Suprapubic skin (tissue), 4 donors: ENCODE measurements at places on chromosomes 3 and 15. TPM values are rescaled to one million over a fixed set of nuclear protein-coding genes. Genes with fewer than 3 reads are reported as not detected.
A peak's percentile ranks its signal among the peaks of the same experiment; 100 is the strongest.

GRCh38 chr3:194300382-194300758, 50.8 kb downstream of the CPN2 start:
- no peak overlapping the region for H3K4me3 ChIP-seq
- peak overlapping the region; percentile 59 for H3K27ac ChIP-seq
- no peaks in the 10 kb centered on the region for H3K36me3 ChIP-seq
- DNase-seq: peak; percentile 88

GRCh38 chr15:41914411-41914810, 20.6 kb upstream of the SPTBN5 start:
- H3K27me3 ChIP-seq: no peaks in the 10 kb centered on the region
- no peak for DNase-seq
- H3K27ac ChIP-seq: no peak overlapping the region
- peaks cover 29% of the 10 kb centered on the region for H3K36me3 ChIP-seq

GRCh38 chr15:99435113-99435695, 130.6 kb upstream of the MEF2A start:
- no peak for DNase-seq
- peak overlapping the region; percentile 63 for H3K27ac ChIP-seq
- peak overlapping the region; percentile 26 for H3K4me3 ChIP-seq
- H3K36me3 ChIP-seq: no peaks in the 10 kb centered on the region
- H3K27me3 ChIP-seq: no peaks in the 10 kb centered on the region

DNA sequence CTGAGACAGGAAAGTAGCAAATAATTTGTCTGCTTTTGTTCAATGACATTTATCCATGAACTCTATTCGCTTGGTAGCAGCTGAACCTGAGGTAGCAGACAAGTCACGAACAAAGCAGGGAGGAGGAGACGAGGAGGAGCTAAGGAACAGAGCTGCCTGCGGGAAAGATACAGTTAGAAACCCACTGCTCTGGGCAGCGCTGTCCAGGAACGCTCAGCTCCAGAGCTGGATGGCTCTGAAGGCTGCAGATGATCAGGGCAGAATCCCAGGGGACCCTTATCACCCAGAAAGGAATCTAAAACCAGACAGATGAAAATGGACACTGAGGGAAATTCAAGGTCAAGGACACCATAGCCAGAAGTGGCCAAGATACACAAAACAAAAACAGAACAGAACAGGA, 257.8 kb downstream of the CD47 start:
- no peaks in the 10 kb centered on the region for H3K27me3 ChIP-seq
- no peak overlapping the region for H3K27ac ChIP-seq
- no peaks in the 10 kb centered on the region for H3K36me3 ChIP-seq
- no peak for DNase-seq
- H3K4me3 ChIP-seq: no peak overlapping the region

DNA sequence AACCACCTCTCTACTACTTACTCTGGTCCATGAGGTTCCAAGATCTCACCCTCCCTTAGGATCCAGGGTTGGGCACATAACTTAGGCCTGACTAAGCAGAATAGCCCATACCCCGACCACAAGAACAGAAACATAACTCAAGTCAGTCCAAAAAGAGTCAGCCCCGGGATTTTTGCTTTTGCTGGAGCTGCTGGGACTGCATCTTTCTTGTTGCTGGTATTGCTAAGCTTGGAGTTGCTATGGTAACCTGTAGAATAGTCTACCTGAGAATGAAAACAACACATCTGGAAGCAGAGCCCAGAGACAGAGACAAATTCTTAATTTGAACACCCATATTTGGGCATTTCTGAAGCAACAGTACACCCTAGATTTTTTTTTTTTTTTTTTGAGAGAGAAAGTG, 6.5 kb downstream of the RUBCN start:
- H3K27ac ChIP-seq: no peak overlapping the region
- peaks cover 5% of the 10 kb centered on the region for H3K4me1 ChIP-seq
- no peak for DNase-seq

DNA sequence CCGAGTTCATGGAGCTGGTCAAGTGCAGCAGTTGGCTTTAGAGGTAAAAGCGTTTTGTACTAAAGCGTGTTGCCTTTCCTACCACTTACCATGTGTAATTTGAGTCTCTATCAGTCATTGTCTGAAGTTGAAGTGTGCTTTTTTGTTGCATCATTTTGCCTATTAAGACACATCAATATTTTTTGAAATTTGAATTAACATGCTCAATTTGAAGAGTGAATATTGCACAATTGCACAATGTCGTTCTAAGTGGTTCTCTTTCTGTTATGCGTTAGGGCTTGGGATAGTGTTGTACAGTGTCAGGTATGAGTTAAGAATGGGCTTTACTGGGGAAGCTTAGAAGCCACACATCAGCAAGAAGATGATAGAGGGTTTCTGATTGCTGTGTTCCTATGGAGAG, 84.0 kb upstream of the ACKR4 start:
- H3K4me3 ChIP-seq: no peak overlapping the region
- no peaks in the 10 kb centered on the region for H3K27me3 ChIP-seq
- no peaks in the 10 kb centered on the region for H3K4me1 ChIP-seq
- no peak overlapping the region for H3K27ac ChIP-seq

DNA sequence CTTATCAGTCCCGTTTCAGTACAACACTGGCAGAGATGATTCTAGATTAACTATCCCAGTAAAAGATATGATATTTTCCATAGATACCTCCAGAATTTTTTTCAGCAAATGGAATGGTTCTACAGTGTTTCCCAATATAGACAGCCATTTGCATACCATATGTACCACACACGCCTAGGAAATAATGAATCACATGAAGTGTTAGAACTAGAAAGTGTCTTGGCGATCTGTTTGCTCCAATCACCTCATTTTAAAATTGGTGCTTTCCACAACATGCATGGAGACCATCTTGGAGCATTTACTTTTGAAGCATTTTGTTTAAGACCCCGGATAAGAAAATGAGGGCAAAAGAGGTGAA, 2.0 kb downstream of the C2CD4A start:
- H3K4me3 ChIP-seq: peak overlapping the region; percentile 70
- H3K27me3 ChIP-seq: no peaks in the 10 kb centered on the region
- no peak for DNase-seq
- H3K4me1 ChIP-seq: peaks cover 50% of the 10 kb centered on the region

GRCh38 chr15:88331291-88331690, 74.8 kb upstream of the NTRK3 start:
- H3K4me1 ChIP-seq: no peaks in the 10 kb centered on the region
- H3K27me3 ChIP-seq: peaks cover 5% of the 10 kb centered on the region
- H3K36me3 ChIP-seq: no peaks in the 10 kb centered on the region
- no peak for DNase-seq

- no peak overlapping the region for H3K4me3 ChIP-seq
- DNase-seq: peak; percentile 64
- no peak overlapping the region for H3K27ac ChIP-seq
- peaks cover 56% of the 10 kb centered on the region for H3K4me1 ChIP-seq
Measured at GRCh38 chr3:45554006-45554666, 40.4 kb upstream of the LIMD1 start.

DNA sequence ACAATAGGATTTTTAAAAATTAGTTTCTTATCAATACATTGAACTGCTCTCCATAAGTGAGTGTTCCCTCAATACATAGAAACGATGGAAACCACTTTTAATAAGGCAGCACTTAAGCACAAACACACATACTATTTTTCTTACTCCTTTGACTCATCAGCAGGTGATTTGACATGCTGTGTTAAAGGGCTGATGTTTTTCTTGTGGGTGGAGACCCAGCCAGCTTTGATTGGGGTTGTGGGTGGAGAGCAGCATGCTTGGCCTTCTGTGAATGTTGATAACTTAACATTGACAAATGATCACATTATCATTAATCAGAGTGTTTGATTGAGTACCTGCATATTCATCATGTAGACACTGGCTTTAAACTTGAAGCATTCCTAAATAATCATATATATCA, 223.0 kb upstream of the DPH6 start:
- DNase-seq: no peak
- no peaks in the 10 kb centered on the region for H3K27me3 ChIP-seq
- H3K4me1 ChIP-seq: no peaks in the 10 kb centered on the region
- no peaks in the 10 kb centered on the region for H3K36me3 ChIP-seq
- H3K27ac ChIP-seq: no peak overlapping the region

DNA sequence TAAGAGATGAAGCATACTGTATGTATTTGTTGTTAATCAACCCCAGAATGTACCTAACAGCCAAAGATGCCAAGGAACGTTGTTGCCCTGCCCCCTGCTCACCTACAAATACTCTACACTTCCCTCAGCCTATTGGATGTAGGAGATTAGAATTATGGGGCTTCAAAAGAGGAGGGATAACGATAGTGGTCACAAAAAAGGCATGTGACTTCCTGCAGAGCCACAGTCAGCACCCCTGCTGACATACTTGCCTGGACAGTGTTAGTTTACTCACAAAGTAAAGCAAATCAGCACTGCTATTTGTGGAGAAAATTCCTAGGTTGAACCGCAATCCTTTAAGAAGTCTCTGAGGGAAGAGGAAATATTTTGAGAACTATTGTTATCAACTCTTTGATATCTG, 37.9 kb downstream of the PARP15 start:
- H3K4me3 ChIP-seq: no peak overlapping the region
- no peaks in the 10 kb centered on the region for H3K36me3 ChIP-seq
- no peak for DNase-seq

DNA sequence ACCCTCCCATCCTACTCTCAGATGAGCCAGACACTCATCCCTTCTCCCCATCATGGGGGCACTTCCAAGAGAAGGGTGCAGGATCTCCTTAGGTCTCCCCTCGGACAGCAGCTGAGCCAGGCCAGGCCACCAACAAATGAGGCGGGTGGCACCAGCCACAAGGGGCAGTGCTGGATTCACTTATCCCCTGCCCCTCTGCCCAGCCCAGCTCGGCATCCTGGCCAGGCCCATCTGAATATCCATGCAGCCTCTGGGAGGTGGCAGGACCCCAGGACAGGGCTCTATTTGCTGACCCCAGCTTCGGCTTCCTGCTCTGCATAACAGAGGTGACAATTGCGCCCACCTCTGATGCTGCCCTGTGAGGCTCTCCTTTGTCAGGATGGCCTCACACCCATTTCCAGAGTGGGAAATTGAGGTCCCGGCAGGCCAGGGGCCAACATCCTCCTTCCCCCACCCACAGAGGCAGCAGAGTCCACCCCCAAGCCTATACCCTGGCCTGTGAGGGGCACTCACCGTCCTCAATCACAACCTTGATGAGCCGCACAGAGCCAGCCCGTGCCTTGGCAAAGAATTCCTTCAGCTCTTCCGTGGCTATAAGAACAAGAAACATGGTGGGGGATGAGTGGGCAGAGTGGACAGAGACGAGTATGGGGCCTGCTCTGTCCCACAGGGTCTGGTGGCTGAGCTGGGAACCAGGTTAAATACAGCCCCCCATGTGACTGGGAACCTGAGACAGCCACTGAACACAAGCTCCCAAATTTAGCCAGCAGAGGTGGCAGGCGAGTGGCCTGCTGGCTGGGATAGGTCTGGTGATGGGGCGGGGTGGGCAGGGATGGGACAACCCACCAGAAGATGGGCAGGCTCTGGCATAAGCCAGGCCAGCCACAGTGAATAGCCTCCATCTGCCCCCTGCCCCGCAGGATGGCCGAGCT, 4.2 kb downstream of the TWF2 start:
- H3K4me1 ChIP-seq: peaks cover 43% of the 10 kb centered on the region
- H3K4me3 ChIP-seq: no peak overlapping the region
- H3K36me3 ChIP-seq: peaks cover 43% of the 10 kb centered on the region
- DNase-seq: no peak

DNA sequence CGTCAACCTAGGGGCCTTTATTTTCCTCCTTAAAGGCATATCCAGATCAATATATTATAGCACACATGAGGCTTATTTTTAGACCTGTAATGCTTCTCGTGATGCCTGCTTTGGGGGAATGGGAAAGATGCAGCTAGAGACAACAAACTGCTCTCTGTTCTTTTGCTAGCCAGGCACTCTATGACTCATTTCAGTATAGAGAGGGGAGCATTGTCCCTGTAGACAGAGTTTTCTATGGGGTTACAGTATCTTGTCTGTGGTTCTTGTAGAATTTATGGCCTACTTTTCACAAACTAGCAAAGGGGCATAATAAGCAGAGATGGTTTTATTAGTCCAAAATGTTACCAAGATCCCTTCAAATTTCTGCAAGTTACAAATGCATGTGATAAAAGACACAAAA, 305.6 kb downstream of the LSAMP start:
- no peaks in the 10 kb centered on the region for H3K4me1 ChIP-seq
- no peaks in the 10 kb centered on the region for H3K36me3 ChIP-seq
- no peaks in the 10 kb centered on the region for H3K27me3 ChIP-seq
- H3K4me3 ChIP-seq: no peak overlapping the region
- H3K27ac ChIP-seq: no peak overlapping the region
- no peak for DNase-seq

GRCh38 chr15:62413786-62414185, 248.7 kb upstream of the C2CD4B start:
- H3K4me3 ChIP-seq: no peak overlapping the region
- no peaks in the 10 kb centered on the region for H3K36me3 ChIP-seq
- DNase-seq: no peak
- no peak overlapping the region for H3K27ac ChIP-seq

DNA sequence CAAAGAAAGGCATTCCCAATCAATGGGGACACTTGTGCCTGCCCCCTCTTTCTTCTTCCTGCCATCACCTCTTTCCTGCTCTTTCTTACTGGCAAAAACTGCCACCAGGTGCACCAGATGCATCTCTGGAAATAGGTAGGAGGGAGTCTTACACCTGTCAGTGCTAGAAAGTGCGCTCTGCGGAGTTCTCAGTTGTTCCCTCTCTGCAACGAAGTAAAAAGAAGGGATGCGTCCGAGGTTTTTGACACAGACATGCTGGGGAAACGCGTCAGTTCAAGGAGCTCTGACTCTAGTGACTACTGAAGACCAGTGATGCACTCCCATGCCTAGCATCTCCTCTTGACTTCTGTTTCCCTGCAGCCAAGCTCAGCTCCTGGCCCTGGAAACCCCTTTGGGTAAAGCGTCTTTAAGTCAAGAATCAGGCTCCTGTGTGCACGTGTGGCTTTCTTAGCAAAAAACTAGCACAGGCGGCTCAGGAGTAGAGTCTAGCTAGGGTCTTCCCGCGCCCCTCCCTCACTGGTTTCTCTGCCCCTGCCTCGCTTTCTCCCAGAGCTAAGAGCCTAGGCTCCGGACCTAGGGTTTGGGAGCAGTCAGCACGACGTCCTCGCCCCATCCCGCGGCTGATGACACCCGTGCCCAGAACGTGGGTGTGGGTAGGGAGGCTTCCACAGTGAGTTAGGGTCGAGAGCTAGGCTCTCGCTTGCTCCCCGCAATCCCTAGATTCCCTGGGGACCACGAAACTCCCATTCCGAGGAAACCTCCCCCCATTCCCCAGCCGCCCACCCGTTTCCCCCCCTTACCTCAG, 564 bp upstream of the GRM7 start:
- H3K36me3 ChIP-seq: no peaks in the 10 kb centered on the region
- peaks cover 21% of the 10 kb centered on the region for H3K4me1 ChIP-seq
- H3K27ac ChIP-seq: no peak overlapping the region
- peak overlapping the region; percentile 39 for H3K4me3 ChIP-seq
- peaks cover 51% of the 10 kb centered on the region for H3K27me3 ChIP-seq

- DNase-seq: no peak
- no peak overlapping the region for H3K4me3 ChIP-seq
- H3K27me3 ChIP-seq: no peaks in the 10 kb centered on the region
- peaks cover 5% of the 10 kb centered on the region for H3K4me1 ChIP-seq
Measured at GRCh38 chr15:57044072-57044702, 125.7 kb downstream of the TCF12 start.

The CCDC39 gene
- total RNA-seq: not detected

The ITIH3 gene
- total RNA-seq: 0.18 TPM

The DNAH1 gene
- 8.7 TPM for total RNA-seq
